ENCODE measurements at places on chromosomes 6 and 20. TPM values are rescaled to one million over a fixed set of nuclear protein-coding genes. Genes with fewer than 3 reads are reported as not detected.

Gene ADAM33
- total RNA-seq = 2.4 TPM

Gene MAVS
- total RNA-seq = 14.9 TPM

Gene C6orf15
- total RNA-seq = not detected

GRCh38 chr20:49851991-49852390, 39.4 kb downstream of the SLC9A8 start:
- no peak for DNase-seq
- H3K4me1 ChIP-seq = peaks cover 18% of the 10 kb centered on the region
- H3K36me3 ChIP-seq = peaks cover 13% of the 10 kb centered on the region
- H3K4me3 ChIP-seq = no peak overlapping the region

Gene SCP2D1
- total RNA-seq = not detected
